Body of pancreas (tissue), 4 donors: ENCODE measurements at places on chromosomes 12 and 14. TPM values are rescaled to one million over a fixed set of nuclear protein-coding genes. Genes with fewer than 3 reads are reported as not detected.
A peak's percentile ranks its signal among the peaks of the same experiment; 100 is the strongest.

RTL1 gene
- 0.26 TPM for total RNA-seq

IGF1 gene
- 15.8 TPM for total RNA-seq

TCTN1 gene
- total RNA-seq: 54.7 TPM

DYNLL1 gene
- total RNA-seq: 48.5 TPM

RPGRIP1 gene
- not detected for total RNA-seq

GPR65 gene
- not detected for total RNA-seq

ERP27 gene
- total RNA-seq: 131 TPM

CCDC177 gene
- total RNA-seq: not detected

HAL gene
- 0.52 TPM for total RNA-seq

- H3K36me3 ChIP-seq: no peaks in the 10 kb centered on the region
- peaks cover 3% of the 10 kb centered on the region for H3K4me1 ChIP-seq
Measured at GRCh38 chr14:66403183-66403582, 83.0 kb upstream of the CCDC196 start.

DNA sequence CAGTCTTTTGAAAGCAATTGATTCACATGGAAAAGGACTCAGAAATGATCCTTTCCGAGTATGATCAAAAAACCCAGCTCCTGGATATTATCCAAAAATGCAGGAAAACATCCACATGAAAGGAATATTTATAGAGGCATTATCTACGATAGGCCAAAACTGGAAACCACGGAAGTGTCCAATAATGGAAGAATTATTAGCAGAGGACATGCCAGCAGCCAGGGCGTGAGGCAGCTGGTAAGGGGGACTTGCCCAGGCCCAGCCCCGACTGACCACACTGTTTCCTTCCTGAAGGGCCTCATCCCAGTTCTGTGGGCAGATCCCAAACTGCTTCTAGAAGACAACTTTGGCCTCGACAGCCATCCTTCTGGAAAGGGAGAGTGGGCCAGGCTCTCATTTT lies 20.5 kb downstream of the ACTN1 start:
- H3K27me3 ChIP-seq: no peaks in the 10 kb centered on the region
- H3K4me3 ChIP-seq: no peak overlapping the region
- no peak for DNase-seq
- H3K36me3 ChIP-seq: no peaks in the 10 kb centered on the region
- peaks cover 58% of the 10 kb centered on the region for H3K4me1 ChIP-seq

- H3K27ac ChIP-seq: no peak overlapping the region
- no peaks in the 10 kb centered on the region for H3K4me1 ChIP-seq
- DNase-seq: no peak
- no peaks in the 10 kb centered on the region for H3K36me3 ChIP-seq
Measured at GRCh38 chr12:50006754-50007442, 18.4 kb downstream of the RACGAP1 start.

GRCh38 chr12:9260931-9261330 lies 52.7 kb upstream of the PZP start:
- DNase-seq: no peak
- H3K36me3 ChIP-seq: no peaks in the 10 kb centered on the region
- no peaks in the 10 kb centered on the region for H3K27me3 ChIP-seq
- no peak overlapping the region for H3K27ac ChIP-seq
- H3K4me1 ChIP-seq: no peaks in the 10 kb centered on the region

DNA sequence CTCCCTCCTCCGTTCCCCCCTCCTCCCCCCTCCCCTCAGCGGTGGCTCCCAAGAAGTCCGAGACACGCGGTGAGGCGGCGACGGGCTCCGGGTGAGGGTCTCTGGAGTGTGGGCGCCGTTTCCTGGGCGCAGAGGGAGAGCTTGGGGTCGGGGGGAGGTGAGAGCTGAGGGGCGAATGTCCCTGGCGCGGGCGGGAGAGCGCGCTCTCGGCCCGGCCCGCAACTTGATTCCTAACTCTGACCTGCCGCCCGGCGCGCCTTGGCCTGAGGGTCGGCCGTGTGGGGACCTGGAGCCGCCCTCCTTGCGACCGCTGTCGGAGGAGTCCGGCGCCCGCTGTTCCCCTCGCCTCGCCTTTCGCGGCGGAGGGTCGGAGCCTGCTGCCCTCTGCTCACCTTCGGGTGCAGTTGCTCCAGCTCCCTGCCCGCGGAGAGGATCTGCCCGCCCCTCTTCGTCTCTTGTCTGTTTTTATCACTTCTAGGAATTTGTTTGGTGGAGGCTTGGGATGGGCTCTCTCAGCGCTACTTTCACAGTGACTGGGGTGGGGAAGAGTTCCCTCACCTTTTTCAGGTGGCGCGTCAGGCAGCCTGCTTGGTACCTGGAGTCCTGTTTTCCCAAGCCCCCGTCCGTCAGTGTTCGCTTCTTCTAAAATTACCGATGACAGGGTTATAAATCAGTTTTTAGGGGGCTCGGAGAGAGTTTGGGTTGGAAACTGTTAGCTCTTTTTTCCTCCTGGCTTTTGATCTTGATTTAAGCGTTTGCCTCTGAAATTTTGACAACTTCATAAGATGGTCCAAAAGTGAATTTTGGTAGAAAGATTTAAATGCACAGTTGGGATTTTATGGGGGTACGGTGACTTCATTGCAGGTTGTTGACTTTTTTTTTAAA lies 495 bp downstream of the ADIPOR2 start:
- no peaks in the 10 kb centered on the region for H3K36me3 ChIP-seq
- peak overlapping the region; percentile 71 for H3K27ac ChIP-seq
- no peak for DNase-seq

DNA sequence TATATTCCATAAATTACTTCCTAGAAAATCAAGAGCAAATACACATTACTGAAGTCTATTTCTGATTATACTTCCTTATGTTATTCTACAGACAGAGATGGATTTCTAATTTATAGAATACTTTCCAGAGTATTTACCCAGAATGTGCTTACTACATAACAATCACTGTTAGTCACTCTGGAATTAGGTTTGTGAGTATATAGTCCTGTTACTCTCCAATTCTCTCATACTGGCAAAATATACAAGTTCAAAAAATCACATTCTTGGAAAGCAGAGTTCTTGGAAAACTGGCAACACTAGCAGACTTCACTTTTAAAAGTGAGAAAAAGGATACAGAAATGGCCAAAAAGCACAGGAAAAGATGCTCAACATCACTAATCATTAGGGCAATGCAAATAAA lies 7.3 kb downstream of the PPP2R5E start:
- H3K4me1 ChIP-seq: peaks cover 5% of the 10 kb centered on the region

GRCh38 chr12:57097554-57097835 lies 8.6 kb downstream of the NAB2 start:
- no peak overlapping the region for H3K4me3 ChIP-seq
- no peak overlapping the region for H3K27ac ChIP-seq
- peaks cover 14% of the 10 kb centered on the region for H3K4me1 ChIP-seq
- H3K27me3 ChIP-seq: no peaks in the 10 kb centered on the region
- no peak for DNase-seq

DNA sequence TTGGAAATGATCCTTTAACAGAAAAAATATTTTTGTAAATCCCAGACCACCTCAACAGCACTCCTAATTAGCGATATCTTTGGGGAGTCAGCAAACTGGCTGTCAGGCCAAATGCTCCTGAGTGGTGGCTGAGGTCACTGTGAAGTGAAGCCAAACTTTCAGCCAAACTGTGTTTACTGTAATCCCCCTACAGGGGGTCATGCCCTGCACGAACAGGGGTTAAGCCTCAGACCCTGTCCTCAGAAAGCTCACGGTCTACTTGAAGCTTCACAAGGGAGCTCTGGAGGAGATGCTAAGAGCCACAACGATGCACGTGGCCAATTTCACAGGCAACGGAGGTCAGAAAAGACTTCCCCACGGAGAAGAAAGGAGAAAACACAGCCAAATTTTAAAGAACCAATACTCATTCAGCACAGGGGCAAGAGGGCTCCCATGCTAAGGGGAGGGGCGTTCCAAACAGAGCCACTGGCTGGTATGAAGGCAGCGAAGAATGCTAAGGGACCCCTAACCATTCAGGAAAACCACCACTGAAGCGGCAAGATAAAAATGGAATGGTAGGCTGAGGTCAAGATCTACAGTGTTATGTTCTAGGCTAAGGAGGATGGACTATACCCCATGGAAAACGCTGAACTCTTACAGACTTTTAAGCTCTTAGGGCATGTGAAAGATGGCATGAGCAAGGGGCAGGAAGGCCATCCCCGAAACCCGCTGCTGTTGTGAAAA lies 105.4 kb downstream of the ITPR2 start:
- H3K27ac ChIP-seq: peak overlapping the region; percentile 15
- no peak overlapping the region for H3K4me3 ChIP-seq
- no peak for DNase-seq
- peaks cover 30% of the 10 kb centered on the region for H3K4me1 ChIP-seq
- no peaks in the 10 kb centered on the region for H3K27me3 ChIP-seq

- no peak overlapping the region for H3K4me3 ChIP-seq
- H3K4me1 ChIP-seq: no peaks in the 10 kb centered on the region
- no peaks in the 10 kb centered on the region for H3K36me3 ChIP-seq
- H3K27ac ChIP-seq: no peak overlapping the region
- DNase-seq: no peak
- H3K27me3 ChIP-seq: no peaks in the 10 kb centered on the region
Measured at GRCh38 chr12:11273449-11273848, 3.9 kb upstream of the PRB3 start.

DNA sequence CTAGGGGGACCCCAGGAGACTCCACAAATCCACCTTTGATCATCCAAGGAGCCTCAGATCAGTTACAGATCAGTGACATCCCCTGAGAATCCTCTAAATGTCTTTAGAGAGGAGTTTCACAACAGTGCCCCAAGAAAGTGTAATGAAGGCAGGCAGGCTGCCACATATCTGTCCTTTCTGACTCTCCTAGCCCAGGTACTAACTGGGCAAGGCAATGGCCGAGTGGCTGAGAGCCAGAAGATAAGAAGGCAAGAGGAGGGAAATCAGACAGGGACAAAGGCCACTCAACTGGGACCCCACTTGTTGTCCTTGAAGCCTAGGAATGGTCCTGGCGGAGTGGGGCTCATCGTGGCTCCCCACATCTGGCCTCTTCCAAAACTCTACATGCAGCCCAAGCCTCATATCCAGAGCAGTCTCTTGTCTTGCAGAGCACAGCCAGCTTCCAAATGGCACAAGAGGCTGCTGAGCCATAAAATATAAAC lies 11.6 kb downstream of the ACTN1 start:
- peaks cover 86% of the 10 kb centered on the region for H3K4me1 ChIP-seq
- peak overlapping the region; percentile 42 for H3K27ac ChIP-seq
- no peak overlapping the region for H3K4me3 ChIP-seq
- DNase-seq: no peak

GRCh38 chr12:105455261-105455660 lies 124.8 kb downstream of the C12orf75 start:
- no peak for DNase-seq
- H3K27ac ChIP-seq: no peak overlapping the region
- H3K36me3 ChIP-seq: no peaks in the 10 kb centered on the region
- no peak overlapping the region for H3K4me3 ChIP-seq

DNA sequence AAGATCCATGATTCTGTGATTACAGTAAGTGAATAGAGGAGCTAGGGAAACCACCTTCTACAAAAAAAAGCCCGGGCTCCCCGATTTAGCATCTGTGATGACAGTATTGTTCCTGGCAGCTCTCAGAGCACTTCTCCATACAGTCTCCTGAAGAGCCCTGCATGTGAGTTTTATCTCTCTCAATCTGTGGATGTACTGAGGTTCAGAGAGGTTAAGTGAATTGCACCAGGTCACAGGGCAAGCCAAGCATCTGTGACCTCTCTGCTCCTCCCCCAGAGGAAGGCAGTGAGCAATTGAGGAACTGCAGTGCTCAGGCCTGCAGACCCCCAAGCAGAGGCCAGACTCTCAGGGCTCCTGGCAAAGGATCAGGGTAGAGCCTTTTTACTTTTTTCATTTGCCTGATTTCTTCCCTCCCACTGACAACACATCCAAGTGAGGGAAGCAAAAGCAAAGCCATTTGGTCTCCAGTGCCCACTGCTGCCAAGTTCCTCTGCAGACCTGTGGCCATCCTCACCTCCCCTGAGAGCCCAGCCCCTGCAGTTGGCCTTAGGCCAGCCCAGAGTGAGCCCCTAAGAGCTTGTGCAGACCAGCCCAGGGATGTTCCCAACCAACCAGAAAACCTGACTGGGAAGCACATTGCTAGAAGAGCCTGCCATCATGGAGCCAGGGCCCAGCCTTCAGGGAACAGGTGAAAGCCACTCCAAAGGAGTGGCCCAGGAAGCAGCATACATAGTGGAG lies 47.6 kb upstream of the PNMA1 start:
- no peak for DNase-seq
- no peaks in the 10 kb centered on the region for H3K27me3 ChIP-seq
- peak overlapping the region; percentile 100 for H3K27ac ChIP-seq
- peaks cover 83% of the 10 kb centered on the region for H3K4me1 ChIP-seq
- no peaks in the 10 kb centered on the region for H3K36me3 ChIP-seq

GRCh38 chr14:92922883-92923743 lies at the start of gene CHGA:
TSS of gene CHGA (plus strand) at chr14:92923150. CDS start at chr14:92923360, 210 bp downstream.
- no peaks in the 10 kb centered on the region for H3K36me3 ChIP-seq
- no peak within 1 kb of the TSS for H3K4me3 ChIP-seq
- DNase-seq: peak; percentile 72
- H3K27ac ChIP-seq: no peak within 1 kb of the TSS
- no peaks in the 10 kb centered on the region for H3K27me3 ChIP-seq

DNA sequence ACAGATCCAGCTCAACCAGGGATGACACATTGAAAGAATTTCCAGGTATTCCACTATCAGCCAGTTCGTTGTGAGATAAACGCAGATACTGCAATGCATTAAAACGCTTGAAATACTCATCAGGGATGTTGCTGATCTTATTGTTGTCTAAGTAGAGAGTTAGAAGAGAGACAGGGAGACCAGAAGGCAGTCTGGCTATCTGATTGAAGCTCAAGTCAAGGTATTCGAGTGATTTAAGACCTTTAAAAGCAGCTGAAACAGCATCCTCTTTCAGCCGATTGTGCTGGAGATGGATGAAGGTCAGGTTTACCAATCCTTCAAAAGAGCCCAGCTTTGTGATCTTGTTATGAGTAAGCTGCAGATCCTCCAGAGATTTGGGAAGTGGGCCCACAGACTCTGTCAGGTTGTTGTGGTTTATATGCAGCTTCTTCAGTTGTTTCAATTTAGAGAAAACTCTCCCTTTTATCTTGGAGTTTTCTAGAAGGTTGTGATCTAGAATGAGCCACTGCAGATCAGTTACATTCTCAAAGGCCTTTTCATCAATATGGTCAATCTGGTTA lies 3.0 kb downstream of the LUM start:
- H3K27ac ChIP-seq: no peak overlapping the region
- H3K36me3 ChIP-seq: no peaks in the 10 kb centered on the region
- DNase-seq: no peak
- H3K4me3 ChIP-seq: no peak overlapping the region

GRCh38 chr12:130335517-130336392 lies 1.9 kb upstream of the PIWIL1 start:
- H3K4me1 ChIP-seq: no peaks in the 10 kb centered on the region
- DNase-seq: peak; percentile 60
- H3K4me3 ChIP-seq: no peak overlapping the region
- no peaks in the 10 kb centered on the region for H3K36me3 ChIP-seq
